ENCODE measurements at places on chromosomes 2 and 18. TPM values are rescaled to one million over a fixed set of nuclear protein-coding genes. Genes with fewer than 3 reads are reported as not detected.

GRCh38 chr2:181683518-181684453 lies 3.5 kb upstream of the NEUROD1 start:
- no peaks in the 10 kb centered on the region for H3K36me3 ChIP-seq
- DNase-seq = peak; percentile 46
- H3K4me1 ChIP-seq = peaks cover 35% of the 10 kb centered on the region
- peaks cover 79% of the 10 kb centered on the region for H3K27me3 ChIP-seq

DNA sequence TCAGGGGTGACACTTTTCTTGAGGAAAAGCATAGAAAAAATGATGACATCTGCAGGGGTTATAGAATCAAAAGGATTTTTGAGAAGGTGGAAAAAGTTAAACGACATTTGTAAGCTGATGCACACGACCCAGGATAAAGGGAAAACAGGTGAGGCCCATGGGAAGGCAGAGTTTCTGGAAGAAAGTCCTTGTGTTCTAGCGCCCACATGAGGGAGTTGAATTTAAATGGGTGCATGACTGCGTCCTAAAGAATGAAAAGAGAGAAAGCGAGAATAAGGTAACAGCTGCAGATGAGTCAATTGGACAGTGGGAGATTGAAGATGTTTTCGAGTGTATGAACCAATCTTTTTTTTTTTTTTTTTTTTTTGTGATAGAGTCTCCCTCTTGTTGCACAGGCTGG lies 158.1 kb downstream of the GALR1 start:
- H3K4me1 ChIP-seq = no peaks in the 10 kb centered on the region
- no peaks in the 10 kb centered on the region for H3K27me3 ChIP-seq
- H3K4me3 ChIP-seq = no peak overlapping the region
- no peak for DNase-seq
- H3K27ac ChIP-seq = no peak overlapping the region

GRCh38 chr2:240149943-240150784 lies 9.7 kb upstream of the OTOS start:
- DNase-seq = peak; percentile 62
- H3K27ac ChIP-seq = no peak overlapping the region
- no peaks in the 10 kb centered on the region for H3K4me1 ChIP-seq
- H3K4me3 ChIP-seq = no peak overlapping the region

FSHR gene
- not detected for total RNA-seq

GRCh38 chr2:121890041-121890440 lies 134.6 kb downstream of the TSN start:
- H3K27me3 ChIP-seq = no peaks in the 10 kb centered on the region
- DNase-seq = no peak
- H3K36me3 ChIP-seq = no peaks in the 10 kb centered on the region
- no peak overlapping the region for H3K27ac ChIP-seq

All from activated CD4-positive, alpha-beta T cell treated with anti-CD3 and anti-CD28 coated beads for 36 hours (primary cell).